T47D (cell line): ENCODE measurements at places on chromosomes 16 and 17.

GRCh38 chr16:56795011-56795410, 65.1 kb downstream of the NUP93 start:
- no peak for DNase-seq

- no peak for DNase-seq
Measured at GRCh38 chr17:19763416-19763815, 15.3 kb upstream of the ALDH3A1 start.

- DNase-seq: no peak
Measured at GRCh38 chr16:83799336-83799735, 8.4 kb upstream of the HSBP1 start.

DNA sequence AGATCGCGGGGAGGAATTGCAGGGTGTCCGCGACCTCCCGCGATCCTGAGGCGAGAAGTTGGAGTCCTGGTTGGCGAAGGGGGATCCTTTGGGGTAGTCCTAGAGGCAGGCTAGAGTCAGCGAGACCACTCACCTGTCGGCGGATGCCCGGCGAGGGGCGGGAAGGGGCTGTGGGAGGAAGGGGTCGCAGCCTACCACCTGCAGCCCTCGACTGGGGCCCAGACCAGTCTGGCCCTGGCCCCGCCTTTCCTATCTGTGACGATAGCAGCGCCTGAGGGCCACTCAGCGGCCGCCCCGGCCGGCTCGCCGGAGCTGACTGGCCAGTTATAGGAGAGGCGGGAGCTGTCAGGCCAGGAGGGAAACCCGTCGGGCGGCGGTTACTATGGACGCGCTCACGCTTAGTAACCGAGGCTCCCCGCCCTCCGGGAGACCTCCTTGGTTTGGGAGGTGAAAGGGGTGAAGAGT, at the start of gene TEKT3:
TSS of gene TEKT3 (minus strand) at position 213 of the 465 bp plus-strand sequence. CDS start 10,012 bp downstream, outside the sequence.
- DNase-seq: peak; percentile 75

GRCh38 chr16:14013571-14014283, 57.4 kb upstream of the MRTFB start:
- no peak for DNase-seq

DNA sequence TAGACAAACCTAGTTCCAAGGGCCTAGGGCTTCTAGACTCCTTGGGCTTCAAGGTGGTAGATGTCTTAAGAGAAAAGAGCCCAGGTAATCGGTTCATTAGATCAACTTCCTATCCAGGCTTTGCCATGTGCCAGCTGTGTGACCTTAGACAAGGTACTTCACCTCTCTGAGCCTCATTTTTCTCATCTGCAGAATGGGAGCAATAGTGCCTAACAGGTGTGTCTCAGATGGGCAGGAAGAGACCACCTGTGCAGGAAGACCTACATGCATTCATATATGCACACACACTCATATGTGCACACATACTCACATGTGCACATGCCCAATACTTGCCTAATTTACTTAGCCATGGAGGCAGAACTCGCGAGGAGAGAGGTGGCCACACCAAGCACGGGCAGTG, 15.7 kb downstream of the SLC12A3 start:
- DNase-seq: no peak

- no peak for DNase-seq
Measured at GRCh38 chr17:73291260-73291801, 20.5 kb downstream of the CDC42EP4 start.

DNA sequence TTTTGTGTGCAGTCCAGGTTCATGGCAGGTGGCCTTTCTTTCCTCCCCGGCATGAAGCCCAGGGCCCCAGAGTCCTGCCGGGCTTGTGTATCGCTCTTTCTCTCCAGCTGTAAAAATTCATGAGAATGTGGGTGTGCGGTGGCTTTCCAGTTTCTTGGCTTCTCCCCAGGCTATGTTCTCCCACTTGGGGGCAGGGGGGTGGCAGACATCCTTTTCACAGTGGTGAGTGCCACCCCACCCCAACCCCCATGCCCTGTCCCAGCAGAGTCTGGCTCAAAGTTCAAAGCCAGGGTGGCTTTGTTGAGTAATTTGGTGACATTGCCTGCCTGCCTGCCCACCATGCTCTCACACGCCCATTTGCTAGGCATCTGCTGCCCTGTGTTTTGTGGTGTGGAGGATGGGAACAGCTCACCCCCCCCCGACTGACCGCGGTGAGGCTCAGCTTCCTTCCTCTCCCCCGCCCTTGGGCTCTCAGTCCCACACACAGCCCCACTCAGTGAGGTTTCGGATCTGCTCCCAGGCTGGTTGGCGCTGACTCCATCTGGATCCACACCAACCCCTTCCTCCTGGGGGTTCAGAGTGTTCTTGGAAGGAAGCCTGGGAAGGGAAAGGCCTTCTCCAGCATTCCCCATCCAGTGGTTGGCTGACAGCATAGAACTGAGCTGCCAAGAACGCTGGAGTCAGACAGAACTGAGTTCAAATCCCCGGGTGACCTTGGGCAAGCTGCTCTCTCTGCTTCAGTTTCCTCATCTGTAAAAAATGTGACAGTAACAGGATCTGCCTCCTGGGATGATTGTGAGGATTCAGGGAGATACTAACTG, 36.0 kb downstream of the CHD9 start:
- no peak for DNase-seq

DNA sequence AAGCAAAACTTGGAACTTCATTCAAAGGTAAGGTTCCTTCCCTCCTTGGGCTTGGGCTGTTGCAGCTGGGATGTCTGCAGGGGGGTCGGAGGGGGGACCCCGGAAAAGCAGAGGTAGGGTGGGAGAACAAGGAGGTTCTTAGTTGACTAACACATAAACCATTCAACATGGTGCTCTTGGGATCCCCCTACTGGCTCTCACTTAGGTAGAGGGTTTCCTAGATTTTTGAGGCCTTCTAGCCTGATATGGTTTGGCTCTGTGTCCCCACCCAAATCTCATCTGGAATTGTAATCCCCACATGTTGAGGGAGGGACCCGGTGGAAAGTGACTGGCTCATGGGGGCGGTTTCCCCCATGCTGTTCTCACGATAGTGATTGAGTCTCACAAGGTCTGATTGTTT, 93.9 kb downstream of the RGS9 start:
- DNase-seq: no peak

GRCh38 chr17:50129353-50129727, 620 bp downstream of the SAMD14 start:
- DNase-seq: no peak

DNA sequence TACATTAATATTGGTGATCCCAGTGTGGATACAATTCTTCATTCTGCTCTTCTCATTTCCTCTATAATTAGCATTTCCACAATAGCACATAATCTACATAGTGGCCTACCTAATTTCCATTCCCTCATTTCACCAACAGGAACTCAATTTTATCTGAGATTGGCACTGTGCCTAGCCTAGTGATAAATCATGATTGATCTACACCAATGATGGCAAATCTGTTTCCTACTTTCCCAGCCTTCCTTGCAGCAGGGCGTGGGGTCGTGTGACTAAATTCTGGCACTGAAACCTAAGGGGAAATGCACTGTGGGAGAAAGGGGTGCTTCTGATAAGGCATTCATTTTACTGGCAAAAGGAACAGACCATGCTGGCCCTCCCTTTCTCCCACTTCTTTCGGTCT, 66.6 kb upstream of the TOM1L1 start:
- no peak for DNase-seq

DNA sequence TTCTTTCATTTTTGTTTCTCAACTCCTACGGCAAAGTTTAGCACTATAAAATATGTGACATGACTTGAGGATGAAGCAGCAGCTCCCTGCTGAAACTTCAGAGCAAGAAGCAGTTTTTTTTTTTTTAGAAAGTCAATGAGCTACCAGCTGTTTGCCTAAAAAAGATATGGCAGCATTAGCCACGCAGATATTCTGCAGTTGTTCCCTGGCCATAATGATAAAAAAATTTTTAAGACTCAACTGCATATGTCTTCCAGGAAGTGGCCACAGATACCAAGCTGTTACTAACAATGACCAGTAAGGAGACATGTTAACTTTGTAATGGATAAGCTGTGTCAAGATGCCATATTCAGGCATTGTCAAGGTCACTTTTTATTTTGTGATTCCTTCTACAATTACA, 319.6 kb upstream of the CDH11 start:
- no peak for DNase-seq

GRCh38 chr17:36475346-36475970, 11.0 kb upstream of the ZNHIT3 start:
- DNase-seq: peak; percentile 42

DNA sequence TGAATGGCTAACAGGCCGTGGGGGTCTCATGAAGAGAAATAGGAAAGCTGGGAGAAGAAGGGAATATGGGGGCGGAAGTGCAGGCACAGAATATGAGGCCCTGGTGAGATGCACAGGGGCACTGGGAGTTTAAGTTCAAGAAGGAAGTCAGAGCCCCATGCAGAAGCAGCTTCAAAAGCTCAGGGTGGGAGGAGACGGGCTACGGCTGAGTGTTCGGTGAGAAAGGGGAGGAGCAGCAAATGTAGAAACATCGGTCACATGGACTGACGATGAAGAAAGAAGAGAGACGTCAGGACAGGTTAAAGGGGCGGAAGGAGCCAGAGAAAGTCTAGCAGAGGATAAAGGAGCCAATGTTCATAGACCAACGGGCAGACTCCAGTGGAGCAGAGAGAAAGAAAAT, 204.5 kb upstream of the ZFHX3 start:
- no peak for DNase-seq

DNA sequence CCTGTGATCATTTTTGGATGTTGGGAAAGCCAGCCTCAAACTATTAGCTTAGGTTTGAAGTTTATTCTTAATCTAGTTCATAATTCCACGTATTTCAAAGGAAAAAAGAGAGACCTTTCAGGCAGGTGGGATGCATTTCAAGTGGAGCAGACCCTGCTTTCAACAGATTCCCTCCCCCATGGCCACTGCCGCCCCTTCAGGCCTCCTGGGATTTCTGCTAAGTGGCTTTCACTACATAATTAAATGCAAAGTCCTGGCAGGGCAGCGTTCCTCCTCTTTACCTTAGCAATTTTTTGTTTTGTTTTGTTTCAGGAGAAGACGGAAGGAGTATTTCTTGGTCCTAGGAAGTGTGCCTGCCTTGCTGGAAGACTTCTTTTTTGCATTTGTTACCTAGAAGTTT, 36.6 kb downstream of the MAF start:
- DNase-seq: no peak

- no peak for DNase-seq
Measured at GRCh38 chr16:10242916-10243315, 60.7 kb upstream of the GRIN2A start.

- DNase-seq: peak; percentile 39
Measured at GRCh38 chr17:63772801-63773271, 561 bp downstream of the CCDC47 start.

DNA sequence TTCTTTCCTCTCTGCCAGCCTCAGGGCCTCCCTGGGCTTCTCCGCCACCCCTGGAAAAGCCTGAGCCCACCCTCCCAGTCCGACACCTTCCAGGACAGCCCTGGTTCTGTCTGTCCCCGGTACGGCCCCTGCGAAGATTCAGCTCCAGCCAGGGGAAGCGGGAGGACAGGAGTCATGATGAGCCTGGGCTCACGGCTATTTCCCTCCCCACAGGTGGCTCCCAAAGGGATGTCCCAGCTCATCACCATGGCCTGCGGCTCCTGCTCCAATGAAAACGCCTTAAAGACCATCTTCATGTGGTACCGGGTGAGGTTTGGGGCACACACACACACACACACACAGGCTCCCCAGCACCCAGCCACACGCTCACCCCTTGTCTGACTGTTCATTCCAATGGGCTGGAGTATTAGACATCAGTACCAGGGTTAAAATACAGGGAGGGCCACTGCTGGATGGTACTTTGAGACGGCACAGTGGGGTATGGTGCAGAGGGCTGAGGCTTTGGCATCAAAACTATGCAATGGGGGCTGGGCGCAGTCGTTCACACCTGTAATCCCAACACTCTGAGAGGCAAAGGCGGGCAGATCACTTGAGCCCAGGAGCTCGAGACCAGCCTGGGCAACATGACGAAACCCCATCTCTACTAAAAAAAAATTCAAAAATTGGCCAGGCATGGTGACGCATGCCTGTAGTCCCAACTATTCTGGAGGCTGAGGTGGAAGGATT, 32.8 kb downstream of the TMEM186 start:
- no peak for DNase-seq

DNA sequence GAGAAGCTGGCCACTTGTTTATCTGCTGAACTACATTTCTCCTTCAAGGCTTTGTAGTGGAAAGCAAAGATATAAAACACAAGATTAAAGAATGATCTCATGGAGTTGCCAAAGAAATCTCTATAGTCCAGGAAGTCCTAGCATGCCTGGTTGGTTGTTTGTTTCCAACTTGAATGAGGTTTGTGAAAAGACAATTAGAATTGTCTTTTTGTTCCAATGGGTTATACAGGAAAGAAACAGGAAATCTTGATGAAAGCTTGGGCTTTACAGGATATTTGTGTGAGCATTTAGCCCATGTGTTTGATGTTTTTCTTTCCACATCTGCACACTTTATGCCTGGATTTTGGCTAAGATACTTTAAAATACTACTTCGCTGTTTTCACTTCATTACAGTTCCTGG, 273.4 kb downstream of the CEP112 start:
- no peak for DNase-seq

DNA sequence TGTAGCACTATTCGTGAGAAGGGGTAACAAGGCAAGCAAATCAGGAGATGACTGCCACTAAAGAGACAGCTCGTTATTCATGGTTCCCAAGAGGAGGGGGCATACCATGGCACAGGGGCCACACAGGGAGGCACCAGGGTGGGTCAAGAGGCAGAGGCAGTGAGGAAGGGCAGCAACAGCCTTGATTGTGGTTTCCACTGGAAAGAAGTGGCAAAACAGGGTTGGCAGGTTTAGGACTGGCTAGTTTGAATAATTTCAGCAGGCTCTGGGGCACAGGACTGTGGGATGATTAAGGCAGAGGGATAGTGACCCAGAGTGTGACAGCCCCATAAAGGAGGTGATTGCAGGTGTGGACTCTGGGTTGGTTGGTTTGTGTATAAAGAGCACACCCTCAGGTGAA, 188.9 kb downstream of the CBLN1 start:
- no peak for DNase-seq

GRCh38 chr16:66146798-66147197, 219.7 kb upstream of the CDH5 start:
- DNase-seq: no peak

DNA sequence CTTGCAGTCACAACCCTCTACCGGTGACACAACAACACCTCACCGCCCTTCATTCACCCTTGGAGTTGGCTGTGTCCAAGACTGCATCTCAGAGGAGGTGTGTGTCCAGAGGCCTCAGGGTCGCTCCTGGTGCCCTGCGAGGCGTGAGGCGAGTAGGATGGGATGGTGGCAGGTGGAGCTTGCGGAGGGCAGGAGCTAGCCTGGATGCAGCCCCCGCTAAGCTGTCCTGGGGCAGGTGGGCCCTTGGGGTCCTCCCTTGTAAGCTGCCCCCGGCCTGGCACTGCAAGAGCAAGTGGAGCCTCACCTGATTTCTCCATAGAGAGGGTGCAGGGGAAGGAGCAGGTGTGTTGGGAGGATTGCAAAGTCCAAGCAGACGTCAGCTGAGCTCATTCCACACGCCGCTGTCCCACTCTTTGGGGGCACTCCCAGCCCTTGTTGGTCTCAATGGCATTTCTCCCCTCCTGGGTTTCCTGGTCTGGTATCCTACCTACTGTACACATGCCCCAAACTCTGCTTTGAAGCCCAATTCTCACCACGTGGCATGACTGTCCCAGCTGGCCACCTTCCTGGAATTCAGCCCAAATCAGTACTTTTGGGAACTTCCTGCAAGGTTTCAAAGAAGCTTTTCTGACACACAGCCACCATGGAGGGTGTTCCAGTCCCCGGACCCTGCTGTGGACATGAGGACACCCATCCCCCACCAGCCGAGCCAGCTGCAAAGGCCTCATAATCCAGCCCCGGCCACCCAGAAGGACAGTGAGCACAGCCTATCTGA, 18.1 kb upstream of the ICAM2 start:
- no peak for DNase-seq

GRCh38 chr16:49598383-49599170, 225.0 kb downstream of the C16orf78 start:
- DNase-seq: no peak

- DNase-seq: no peak
Measured at GRCh38 chr17:5804251-5804650, 219.9 kb upstream of the NLRP1 start.
